ENCODE measurements at places on chromosomes 1 and 21. TPM values are rescaled to one million over a fixed set of nuclear protein-coding genes. Genes with fewer than 3 reads are reported as not detected.

DNA sequence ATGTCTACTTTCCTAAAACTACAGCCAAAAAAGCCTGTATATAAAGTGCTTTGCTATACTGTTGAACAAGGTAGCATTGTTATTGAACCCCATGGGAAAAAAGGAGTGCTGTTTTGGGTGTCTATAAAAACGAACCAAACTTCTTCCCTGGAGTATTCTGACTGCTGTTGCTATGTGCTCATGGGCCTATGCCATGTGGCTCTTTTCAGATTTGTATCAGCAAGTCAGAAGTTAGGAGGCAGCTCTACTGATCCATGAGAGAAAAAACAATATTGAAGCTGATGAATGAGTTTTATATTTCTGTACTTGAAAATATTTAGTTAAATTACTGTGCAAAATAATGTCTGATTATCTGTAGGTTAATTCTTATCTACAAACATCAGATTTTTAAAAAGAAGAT is 66.5 kb downstream of the ADGRL2 start:
- no peak overlapping the region for H3K4me3 ChIP-seq
- DNase-seq, result no peak
- no peaks in the 10 kb centered on the region for H3K4me1 ChIP-seq
- no peak overlapping the region for H3K27ac ChIP-seq
- H3K36me3 ChIP-seq, result no peaks in the 10 kb centered on the region

DNA sequence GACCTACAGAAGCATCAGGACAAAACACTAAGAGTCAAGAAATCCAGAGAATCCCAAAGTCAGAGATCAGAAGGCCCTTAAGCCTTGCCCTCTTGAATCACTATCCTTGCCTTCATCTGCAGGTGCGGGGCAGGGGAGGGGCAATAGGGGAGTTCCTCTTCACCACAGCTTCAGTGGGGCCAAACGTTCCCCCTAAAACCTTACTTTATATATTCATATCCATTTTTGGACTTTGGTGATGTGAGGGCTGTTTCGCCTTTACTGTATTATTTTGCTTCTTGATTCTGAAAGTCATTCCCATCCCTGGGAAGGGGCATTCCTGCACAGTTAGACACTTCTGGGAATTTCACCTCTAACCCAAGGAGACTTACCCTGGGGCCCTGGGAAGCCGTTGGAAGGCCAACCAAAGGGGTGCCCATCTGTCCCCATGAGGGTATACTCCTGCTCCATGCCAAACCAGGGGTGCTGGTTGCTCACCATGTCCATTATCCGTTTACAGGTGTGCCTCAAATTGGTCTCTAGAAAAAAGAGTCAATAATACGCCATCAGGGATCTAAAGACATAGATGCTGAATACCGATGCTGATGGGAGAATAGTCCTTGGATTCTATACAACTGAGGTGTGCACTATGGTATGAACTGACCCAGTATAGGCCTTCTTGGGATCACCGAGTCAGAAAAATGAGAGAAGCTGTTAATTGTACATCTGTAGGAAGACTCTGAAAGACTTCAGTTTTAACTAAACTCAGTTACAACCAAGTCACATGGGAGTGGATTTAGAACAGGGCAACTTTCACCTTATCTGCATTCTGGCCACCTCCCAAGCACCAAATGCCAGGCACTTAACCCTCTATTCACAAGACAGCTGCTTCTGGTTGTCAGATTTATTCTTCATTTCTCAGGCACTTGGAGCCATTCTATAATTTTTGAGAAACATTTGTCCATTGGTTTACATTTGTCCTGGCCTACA is 5.4 kb downstream of the GLUL start:
- peaks cover 61% of the 10 kb centered on the region for H3K36me3 ChIP-seq
- peaks cover 26% of the 10 kb centered on the region for H3K4me1 ChIP-seq
- H3K4me3 ChIP-seq, result no peak overlapping the region
- no peak for DNase-seq

GRCh38 chr1:109499661-109500536 is 6.0 kb downstream of the CYB561D1 start:
- DNase-seq, result no peak
- no peak overlapping the region for H3K4me3 ChIP-seq
- no peaks in the 10 kb centered on the region for H3K36me3 ChIP-seq
- H3K27ac ChIP-seq, result no peak overlapping the region
- peaks cover 51% of the 10 kb centered on the region for H3K4me1 ChIP-seq

DNA sequence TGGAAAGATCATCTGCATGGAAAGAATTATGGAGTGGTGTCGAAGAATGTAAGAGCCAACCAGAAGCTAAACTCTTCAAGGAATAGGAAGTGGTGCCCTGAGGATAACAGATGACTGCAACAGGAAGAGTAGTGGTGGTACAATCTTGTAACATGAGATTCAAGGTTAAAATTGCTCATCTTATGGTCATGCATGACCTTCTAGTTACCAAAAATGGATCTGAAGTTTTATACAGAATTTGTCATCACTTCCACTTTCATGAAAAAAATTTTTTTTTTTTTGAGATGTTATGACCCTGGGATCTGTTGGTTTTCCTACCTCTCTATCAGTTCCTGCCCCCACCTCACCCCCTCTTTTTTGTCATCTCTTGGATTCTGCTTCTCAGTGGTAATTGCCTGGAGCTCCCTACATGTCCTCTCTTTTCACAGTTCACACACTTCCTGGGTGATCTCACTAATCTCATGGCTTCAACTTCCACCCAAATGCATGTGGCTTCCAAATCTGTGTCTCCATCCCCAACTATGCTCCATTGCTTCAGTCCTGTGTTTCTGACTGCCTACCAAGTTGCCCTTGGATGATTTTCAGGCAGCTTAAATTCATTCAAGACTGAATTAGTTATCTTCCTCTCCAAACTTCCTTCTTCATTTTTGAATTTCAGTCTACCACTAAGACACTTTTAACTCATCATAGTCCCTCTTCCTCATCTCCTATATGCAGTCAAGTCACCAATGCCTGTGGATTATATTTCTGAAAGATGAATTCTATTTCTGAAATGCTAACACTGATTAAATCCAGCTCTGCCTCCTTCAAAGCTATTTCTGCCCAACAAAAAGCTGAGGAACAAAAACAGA is 48.4 kb downstream of the SLAMF6 start:
- no peaks in the 10 kb centered on the region for H3K36me3 ChIP-seq
- no peak overlapping the region for H3K27ac ChIP-seq
- no peak overlapping the region for H3K4me3 ChIP-seq
- H3K27me3 ChIP-seq, result no peaks in the 10 kb centered on the region
- DNase-seq, result no peak
- no peaks in the 10 kb centered on the region for H3K4me1 ChIP-seq

DNA sequence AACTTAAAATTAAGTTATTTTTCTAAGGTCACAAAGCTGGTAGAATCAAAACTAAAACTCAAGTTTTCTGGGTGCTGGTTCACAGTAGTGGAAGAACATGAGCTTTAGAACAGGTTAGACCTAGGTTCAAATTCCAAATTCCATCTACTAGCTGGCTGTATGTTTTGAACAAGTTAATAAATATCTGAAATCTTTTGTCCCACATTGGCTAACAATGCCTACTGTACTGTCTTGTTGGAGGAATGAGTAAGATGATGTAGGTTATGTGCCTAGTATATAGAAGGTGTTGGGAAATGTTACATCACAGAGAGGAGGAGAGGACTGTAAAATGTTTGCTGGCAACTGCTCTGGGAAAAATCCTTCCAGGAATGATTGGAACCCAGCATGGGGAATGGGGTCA is 14.0 kb upstream of the CD247 start:
- H3K27me3 ChIP-seq, result no peaks in the 10 kb centered on the region
- no peaks in the 10 kb centered on the region for H3K4me1 ChIP-seq
- no peak overlapping the region for H3K27ac ChIP-seq
- no peak for DNase-seq

DNA sequence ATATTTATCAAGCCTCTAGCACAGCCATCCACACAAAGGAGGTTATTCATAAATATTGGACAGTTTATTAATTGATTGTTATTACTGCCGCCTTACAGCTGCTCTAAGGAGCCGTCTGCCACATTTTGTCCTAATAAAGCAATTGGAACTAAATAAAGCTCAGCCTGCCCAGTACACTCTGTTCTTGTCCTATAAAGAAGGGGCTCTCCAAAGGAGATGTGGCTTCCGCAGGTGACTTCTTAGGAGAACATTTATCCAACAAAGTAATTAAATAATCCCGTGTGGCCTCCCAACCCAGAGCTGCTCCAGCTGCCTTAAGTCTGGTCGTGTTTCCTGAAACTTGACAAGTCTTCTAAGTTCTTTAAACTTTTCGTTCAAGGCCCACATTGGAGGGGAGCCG is 497.7 kb downstream of the NPHP4 start:
- no peak overlapping the region for H3K27ac ChIP-seq
- no peak overlapping the region for H3K4me3 ChIP-seq
- no peaks in the 10 kb centered on the region for H3K27me3 ChIP-seq
- H3K4me1 ChIP-seq, result no peaks in the 10 kb centered on the region
- no peak for DNase-seq
- no peaks in the 10 kb centered on the region for H3K36me3 ChIP-seq

GRCh38 chr1:96741335-96741734 is 19.8 kb downstream of the PTBP2 start:
- H3K4me3 ChIP-seq, result no peak overlapping the region
- DNase-seq, result no peak
- H3K4me1 ChIP-seq, result peaks cover 3% of the 10 kb centered on the region
- H3K27me3 ChIP-seq, result no peaks in the 10 kb centered on the region
- H3K36me3 ChIP-seq, result peaks cover 7% of the 10 kb centered on the region
- H3K27ac ChIP-seq, result no peak overlapping the region

- H3K36me3 ChIP-seq, result no peaks in the 10 kb centered on the region
- peaks cover 39% of the 10 kb centered on the region for H3K4me1 ChIP-seq
- no peaks in the 10 kb centered on the region for H3K27me3 ChIP-seq
- H3K4me3 ChIP-seq, result peak overlapping the region; percentile 37
Observed at GRCh38 chr1:152110860-152111514, 4.3 kb downstream of the TCHH start.

DNA sequence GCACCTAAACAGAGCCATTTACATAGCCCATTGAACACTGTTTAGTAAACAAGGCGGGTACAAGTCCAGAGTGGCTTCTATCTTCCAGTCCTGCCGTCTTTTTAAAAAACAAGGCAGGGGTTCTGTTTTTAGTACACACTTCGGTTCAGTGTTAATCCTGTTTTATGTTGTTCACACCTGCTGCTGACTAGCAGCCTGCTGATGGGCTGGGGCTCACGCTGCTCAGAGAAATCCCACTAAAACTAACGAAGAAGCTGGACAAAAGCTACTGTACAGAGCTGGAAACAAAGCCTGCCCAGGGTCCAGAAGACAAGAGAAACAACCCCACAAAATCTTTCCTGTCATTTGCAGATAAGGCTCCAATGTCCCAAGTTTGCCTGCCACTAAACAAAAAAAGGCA is 13.2 kb downstream of the ESRRG start:
- no peak for DNase-seq
- no peaks in the 10 kb centered on the region for H3K4me1 ChIP-seq
- no peaks in the 10 kb centered on the region for H3K36me3 ChIP-seq
- H3K27me3 ChIP-seq, result no peaks in the 10 kb centered on the region
- H3K4me3 ChIP-seq, result no peak overlapping the region
- H3K27ac ChIP-seq, result no peak overlapping the region

DNA sequence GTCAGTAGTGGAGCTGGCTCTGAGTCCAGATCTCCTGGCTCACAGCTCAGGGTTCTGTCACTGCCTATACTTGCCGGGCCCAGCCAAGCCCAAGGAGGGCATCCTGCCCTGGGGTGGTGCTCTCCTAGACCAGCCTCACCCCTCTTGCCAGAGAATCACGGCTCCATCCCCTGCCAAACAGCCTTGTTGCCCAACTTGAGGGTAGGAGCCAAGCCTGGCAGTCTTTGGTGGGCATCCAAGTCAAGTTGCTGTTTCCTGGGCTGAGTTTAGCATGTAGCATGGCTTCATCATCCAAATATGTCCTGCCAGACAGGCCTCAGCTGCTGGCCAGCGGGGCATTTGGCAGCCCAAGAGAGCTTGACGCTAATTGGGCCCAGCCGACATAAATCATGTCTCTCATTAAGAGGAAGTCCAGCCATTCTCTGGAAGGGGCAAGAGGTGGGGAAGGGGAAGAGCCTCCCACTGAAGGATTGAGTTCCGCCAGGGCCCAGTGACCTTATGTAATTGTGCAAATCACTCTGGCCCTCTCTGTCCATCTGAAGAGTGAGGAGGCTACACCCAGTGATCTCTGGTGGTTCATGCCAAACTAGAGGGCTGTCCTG is 22.6 kb upstream of the TRABD2B start:
- peak overlapping the region; percentile 39 for H3K27ac ChIP-seq
- H3K36me3 ChIP-seq, result no peaks in the 10 kb centered on the region
- H3K4me1 ChIP-seq, result no peaks in the 10 kb centered on the region
- DNase-seq, result peak; percentile 33

DNA sequence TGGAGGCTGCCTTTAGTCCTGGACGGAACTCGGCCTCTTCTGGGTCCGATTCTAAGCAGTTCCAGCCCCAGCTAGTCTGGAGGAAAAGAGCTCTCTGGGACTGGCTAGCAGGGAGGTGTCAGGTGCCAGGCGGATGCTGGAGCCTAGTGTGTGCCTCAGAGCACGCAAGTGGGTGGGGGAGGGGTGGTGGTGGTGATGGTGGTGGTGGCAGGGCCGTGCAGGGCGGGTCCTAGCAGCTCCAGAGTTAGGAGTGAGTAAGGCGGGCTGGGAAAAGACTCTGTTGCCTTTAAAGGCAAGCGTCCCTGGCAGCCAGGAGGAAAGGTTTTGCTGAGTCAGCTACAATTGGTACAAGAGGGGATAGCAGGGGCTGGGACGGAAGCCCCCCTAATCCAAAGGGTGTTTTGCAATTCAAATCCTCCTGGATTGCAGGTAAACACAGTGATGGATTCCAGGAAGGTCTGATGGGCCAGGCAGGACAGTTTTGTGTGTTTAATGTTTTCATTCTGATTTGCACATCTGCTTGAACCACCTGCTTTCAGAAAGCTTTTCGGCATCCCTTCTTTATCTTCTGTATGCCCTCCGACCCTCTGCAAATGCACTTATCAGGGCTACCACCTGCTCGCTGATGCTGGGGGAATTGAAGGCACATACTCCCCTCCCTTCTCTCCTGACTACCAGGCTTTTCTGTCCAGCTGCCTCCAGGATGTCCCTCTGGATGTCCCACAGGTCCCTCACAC is 4.1 kb upstream of the SLC2A1 start:
- H3K4me3 ChIP-seq, result no peak overlapping the region
- no peak for DNase-seq
- peaks cover 25% of the 10 kb centered on the region for H3K4me1 ChIP-seq

DNA sequence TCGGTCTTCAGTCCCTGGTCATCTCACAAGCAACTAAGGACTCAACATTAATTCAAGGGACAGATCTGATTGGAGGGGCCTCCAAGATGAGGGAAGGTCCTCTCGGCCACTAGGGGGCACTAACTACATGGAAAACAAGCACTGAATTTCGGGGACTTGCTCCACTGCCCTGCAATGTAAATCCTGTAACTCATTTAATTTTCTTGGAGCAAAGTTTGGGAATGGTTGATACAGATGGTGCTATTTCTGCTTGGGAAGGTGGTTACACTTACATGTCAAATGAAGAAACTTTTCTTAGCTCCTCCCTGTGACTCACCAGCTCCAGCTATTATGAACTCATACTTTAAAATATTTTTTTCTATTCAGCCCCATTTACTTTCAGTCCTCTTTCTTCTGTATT is 97.4 kb upstream of the KCNJ15 start:
- no peaks in the 10 kb centered on the region for H3K36me3 ChIP-seq
- H3K4me1 ChIP-seq, result no peaks in the 10 kb centered on the region
- no peaks in the 10 kb centered on the region for H3K27me3 ChIP-seq
- no peak overlapping the region for H3K4me3 ChIP-seq

Gene PPM1J
- total RNA-seq, result 0.71 TPM

Gene C1orf87
- total RNA-seq, result 26.1 TPM

Gene TAS1R1
- not detected for total RNA-seq

Gene HES3
- total RNA-seq, result not detected

Gene FCAMR
- not detected for total RNA-seq

Gene RGSL1
- total RNA-seq, result not detected
